AG09319 (cell line): ENCODE measurements at places on chromosomes 3 and 15.
A peak's percentile ranks its signal among the peaks of the same experiment; 100 is the strongest.

- DNase-seq, result no peak
Measured at GRCh38 chr3:197408177-197408957, 110.0 kb upstream of the DLG1 start.

DNA sequence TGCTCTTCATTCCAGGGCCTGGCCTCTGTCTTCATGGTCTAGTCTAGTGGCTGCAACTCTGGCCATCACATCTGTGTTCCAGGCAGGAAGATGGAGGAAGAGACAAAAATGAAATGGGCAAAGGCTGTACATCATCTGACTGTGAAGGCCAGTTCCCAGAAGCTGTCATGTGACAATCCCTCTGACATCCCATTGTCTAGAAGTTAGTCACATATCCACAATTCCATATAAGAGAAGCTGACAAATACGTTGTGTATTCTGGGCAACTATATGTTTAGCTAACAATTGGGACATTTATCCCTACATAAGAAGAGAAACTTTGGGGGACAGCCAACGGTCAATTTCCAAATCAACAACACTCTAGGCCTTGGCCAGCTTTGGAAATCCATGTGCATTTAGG lies 34.5 kb upstream of the C3orf70 start:
- DNase-seq, result no peak

GRCh38 chr3:148319161-148319915 lies 378.4 kb upstream of the AGTR1 start:
- DNase-seq, result peak; percentile 15

DNA sequence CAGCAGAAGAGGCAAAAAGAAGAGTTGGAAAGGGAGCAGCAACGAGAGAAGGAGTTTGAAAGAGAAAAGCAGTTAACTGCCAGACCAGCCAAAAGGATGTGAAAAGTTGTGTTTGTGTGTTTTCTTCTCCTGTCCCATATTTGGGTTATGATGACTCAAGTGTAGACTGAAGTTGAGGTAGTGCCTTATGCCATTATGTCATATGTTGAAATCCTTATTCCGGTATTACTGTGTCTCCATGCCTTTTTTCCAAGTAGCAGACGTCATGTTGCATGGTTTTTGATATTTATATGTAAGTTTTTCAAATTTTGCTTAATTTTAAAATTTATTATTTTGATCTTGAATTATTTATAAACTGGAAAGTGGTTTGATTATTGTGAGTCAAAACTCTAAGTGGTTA lies 19.2 kb downstream of the BLOC1S6 start:
- no peak for DNase-seq

- no peak for DNase-seq
Measured at GRCh38 chr15:40379374-40379773, 3.1 kb upstream of the KNSTRN start.

DNA sequence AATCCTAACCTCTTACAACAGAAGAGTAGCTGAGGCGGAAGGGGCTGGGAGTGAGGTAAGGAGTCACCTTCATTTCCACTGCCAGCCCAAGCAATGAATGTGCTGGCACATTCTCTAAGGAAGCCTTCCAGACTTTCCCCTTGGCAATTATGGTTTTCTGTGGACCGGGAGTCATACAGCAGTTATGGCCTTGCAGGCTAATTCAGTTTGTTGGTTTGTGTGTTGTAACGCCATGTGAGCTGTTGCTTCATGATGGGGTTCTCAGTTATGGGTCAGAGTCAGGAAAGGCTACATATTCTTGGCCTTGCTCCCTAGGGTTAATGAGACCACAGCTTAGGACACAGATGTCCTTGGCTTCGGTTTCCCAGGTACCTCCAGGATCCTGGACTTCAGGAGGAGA lies 137.0 kb downstream of the ADAMTS17 start:
- DNase-seq, result no peak

- no peak for DNase-seq
Measured at GRCh38 chr3:42488687-42489086, 13.8 kb upstream of the VIPR1 start.

GRCh38 chr3:158350971-158351370 lies 220.0 kb upstream of the MLF1 start:
- no peak for DNase-seq

DNA sequence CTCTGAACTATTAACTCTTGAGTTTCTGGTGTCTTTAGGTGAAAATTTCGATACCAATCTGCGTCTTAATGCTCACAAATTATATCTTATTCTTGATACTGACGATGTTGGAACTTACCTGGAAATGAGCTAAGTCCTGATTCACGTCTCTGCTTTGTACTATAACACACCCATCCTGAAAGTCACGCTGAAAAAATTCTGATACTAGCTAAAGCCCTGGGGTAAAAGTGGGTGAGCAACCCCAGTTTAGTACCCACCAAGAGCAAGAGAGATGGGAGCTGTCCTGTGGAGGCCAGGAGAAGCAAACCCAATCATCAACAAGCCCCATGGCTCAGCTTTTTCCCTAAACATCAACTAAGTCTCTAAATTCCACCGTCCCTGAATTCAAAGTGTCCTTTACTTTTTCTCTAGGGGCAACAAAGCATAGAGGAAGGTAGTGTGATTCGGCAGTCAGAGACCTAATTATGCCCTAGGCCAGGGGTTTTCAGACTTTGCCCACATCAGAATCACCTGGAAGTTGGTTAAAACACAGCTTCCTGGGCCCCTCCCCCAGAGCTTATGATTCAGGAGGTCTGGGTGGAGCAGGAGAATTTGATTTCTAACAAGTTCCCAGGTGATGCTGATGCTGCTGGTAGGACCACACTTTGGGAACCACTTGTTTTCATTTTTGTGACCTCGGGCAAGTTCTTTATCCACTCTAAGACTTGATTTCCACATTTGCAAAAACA lies 90.2 kb downstream of the OSBPL10 start:
- no peak for DNase-seq

- no peak for DNase-seq
Measured at GRCh38 chr3:107662586-107662985, 139.8 kb downstream of the BBX start.

DNA sequence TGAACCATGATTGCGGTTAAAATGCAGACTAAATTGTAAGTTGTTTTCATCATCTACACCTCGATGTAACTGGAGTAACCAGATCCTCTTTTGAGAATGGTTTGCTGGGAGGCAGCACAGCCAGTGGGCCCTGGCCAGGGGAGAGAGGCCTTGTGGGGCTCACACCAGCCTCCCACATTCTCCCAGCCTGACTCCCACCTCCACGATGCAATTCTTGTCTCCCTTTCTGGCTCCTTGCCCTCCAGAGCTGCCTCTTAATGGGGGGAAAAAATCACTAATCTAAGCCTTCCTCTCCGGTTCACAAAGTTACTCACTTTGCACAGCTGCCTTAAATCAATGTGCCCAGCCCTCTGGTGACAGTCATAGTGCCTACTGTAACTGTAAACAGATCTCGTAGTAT lies 17.9 kb upstream of the PAQR5 start:
- DNase-seq, result no peak

GRCh38 chr3:129417326-129417725 lies 11.1 kb downstream of the EFCAB12 start:
- DNase-seq, result no peak

DNA sequence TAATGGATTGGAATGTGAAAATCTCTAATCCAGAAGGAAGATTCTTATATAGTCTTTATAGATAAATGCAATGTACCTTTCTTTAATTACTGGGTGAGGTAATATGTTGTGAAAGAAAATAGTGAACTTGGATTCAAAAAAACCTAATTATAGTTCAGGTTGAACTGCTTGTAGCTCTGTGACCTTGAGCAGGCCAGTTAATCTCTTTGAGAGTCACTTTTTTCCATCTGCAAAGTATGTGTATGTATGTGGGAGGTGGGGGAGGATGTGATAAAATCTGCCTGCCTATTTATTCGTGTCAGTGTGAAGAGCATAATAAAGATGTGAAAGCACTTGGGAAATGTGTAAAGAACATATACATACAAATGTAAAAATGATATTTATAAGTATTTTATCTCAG lies 34.4 kb downstream of the GLCE start:
- no peak for DNase-seq

DNA sequence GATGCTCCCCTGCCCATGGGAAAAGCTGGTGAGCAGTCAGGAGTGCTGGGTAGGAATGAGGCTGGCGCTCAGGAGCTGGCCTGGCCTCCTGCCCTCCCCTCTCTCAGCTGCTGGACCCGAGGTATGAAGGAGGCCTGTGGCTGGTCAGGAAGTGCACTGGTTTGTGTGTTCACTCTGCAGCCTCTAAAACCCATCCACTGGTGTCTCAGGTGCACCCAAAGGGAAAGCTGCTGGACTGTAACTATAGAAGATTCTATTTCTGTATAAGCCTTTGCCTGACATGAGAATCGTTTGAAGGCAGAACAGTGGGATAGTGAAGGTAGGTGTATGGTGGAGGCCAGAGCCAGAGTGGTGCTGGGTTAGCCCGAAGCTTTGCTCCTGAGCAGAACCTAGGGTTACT lies 5.7 kb upstream of the CPNE9 start:
- no peak for DNase-seq

GRCh38 chr3:89577637-89578530 lies 470.5 kb downstream of the EPHA3 start:
- no peak for DNase-seq

- no peak for DNase-seq
Measured at GRCh38 chr3:94735354-94735753, 672.5 kb downstream of the NSUN3 start.

GRCh38 chr3:71966185-71966584 lies 181.2 kb upstream of the PROK2 start:
- DNase-seq, result no peak

DNA sequence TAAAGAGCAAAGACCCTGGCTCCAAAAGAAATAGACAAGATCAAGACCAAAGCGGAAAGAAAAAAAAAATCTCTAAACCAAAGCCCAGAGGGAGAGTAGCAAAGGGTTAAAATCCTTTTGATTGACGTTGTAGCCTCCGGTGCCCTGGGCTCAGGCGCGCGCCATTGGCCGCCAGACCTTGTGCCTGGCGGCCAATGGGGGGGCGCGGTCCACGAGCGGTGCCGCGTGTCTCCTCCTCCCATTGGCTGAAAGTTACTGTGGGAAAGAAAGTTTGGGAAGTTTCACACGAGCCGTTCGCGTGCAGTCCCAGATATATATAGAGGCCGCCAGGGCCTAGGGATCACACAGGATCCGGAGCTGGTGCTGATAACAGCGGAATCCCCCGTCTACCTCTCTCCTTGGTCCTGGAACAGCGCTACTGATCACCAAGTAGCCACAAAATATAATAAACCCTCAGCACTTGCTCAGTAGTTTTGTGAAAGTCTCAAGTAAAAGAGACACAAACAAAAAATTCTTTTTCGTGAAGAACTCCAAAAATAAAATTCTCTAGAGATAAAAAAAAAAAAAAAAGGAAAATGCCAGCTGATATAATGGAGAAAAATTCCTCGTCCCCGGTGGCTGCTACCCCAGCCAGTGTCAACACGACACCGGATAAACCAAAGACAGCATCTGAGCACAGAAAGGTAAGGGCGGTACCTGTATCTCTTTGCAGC lies at the start of gene HES1:
TSS of gene HES1 (plus strand) at position 343 of the 713 bp plus-strand sequence. CDS start at position 576, 233 bp downstream.
- peak; percentile 94 for DNase-seq

GRCh38 chr3:6260551-6261191 lies 600.2 kb upstream of the GRM7 start:
- no peak for DNase-seq

GRCh38 chr3:48285132-48285531 lies 44.2 kb downstream of the ZNF589 start:
- DNase-seq, result no peak

DNA sequence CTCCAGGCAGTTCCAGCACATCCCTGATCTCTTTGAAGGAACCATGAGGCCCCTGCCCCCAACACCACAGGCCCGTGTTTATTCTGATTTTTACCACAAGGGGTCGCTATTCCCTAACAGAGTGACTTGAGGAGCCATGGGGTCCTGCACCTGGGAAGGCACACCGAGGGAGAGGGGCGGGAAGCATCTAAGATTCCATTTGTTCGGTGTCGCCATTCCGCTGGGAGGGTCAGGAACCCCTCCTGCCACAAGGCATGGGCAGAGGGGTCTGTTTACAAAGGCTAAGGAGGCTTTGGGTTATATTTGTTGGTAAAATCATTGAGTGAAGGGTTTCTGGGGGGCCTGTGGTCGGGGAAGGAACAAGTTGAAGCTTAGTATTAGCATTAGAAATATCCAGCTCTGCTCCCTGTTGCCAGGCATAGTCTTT lies 77.1 kb downstream of the WDR76 start:
- DNase-seq, result no peak

GRCh38 chr3:118736107-118736506 lies 298.5 kb downstream of the IGSF11 start:
- no peak for DNase-seq

DNA sequence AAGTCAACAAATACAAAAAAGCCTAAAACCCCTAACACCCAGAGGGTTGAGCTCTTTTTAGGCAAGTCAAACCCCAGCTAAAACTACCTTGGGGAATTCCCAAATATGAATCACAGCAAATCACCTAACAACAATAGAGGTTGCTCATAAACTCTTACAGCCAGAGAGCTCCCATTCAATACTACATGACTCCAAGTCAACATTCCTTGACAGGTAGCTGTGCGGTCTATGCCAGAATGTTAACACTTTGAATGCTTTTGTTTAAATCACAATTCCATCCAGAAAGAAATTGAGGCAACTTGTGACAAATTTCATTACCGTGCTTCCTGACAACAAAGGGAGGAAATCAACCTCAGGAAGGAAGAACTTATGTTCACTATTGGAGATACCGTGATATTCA lies 7.5 kb upstream of the UACA start:
- no peak for DNase-seq

DNA sequence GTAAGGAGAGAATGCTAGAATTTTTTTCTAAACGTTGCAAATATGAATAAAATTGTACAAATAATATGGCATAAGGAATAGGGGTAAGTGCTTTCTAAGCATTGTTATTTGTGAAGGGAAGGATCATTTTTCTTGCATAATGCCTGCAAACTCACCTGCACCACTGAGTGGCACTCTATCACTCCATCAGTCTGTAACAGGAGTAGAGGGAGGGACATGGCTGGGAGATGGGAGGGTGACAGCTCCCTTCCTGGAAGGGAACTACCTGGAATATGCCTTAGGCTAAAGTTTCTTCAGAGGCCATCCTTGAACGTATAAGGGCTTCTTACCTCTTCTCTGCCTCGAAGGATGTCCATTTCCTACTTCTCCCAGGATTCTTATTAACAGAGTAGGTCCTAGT lies 3.0 kb downstream of the NAALADL2 start:
- no peak for DNase-seq

DNA sequence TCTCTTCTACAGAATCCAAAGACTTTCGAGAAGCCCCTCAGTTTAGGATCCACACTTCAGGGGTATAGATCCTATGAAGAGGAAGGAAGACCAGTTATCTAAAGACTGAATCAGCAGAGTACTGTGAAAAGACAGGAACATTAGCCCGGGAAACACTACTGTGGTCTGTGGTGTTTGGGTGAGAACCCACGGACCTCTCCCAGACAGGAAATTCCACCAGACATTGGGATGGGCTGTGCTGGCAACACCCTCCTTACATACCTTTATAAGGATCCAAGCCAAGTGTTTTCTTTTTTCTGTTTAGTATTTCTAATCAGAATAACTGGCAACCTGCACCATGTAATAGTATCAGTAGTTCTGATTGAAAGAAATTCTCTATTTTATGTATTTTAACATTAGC lies 14.1 kb downstream of the TMEM207 start:
- DNase-seq, result no peak

- DNase-seq, result no peak
Measured at GRCh38 chr15:74850393-74850792, 7.4 kb upstream of the ULK3 start.
